Thoracic aorta (tissue), 2 donors: ENCODE measurements at places on chromosomes 1 and 21.

DNA sequence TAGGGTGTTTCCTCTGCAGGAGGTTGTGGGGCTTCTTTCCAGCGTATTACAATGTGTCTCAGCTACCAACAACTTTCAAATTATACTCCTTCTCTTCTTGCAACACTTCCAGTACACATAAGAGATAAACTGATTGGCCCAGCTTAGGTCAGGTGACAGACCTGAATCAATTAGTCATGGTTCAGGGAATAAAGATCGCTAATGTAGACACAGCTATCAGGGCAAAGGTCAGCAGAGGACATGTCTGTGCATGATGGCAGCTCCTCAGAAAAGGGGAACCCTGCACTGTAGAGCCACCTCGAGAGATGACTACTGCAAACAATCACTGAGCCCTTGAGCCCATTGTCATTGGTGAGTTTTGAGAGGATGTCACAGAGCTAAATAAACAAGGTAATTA is 36.8 kb upstream of the PKN2 start:
- no peaks in the 10 kb centered on the region for H3K4me1 ChIP-seq
- H3K27ac ChIP-seq, result no peak overlapping the region
- no peak for DNase-seq
- no peaks in the 10 kb centered on the region for H3K27me3 ChIP-seq
- no peaks in the 10 kb centered on the region for H3K36me3 ChIP-seq
- no peak overlapping the region for H3K4me3 ChIP-seq

- H3K27ac ChIP-seq, result no peak overlapping the region
- H3K36me3 ChIP-seq, result no peaks in the 10 kb centered on the region
- H3K4me3 ChIP-seq, result no peak overlapping the region
Observed at GRCh38 chr1:116111524-116112021, 374 bp downstream of the MAB21L3 start.

DNA sequence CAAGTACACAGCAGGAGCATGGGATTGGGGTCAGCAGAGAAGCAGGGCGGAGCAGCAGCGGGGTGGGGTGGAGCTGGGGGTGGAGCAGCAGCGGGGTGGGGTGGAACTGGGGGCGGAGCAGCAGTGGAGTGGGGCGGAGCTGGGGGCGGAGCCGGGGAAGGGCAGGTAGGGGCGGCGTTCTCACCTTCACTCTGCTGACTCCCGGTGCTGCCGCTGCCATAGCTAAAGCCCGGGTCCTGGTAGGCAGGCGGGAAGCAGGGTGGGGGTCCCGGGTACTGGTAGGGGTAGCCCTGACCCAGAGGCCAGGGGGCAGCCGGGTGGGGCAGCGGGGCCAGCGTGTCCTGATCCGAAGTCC is 6.7 kb downstream of the TAS1R3 start:
- no peak for DNase-seq
- no peak overlapping the region for H3K4me3 ChIP-seq
- peaks cover 10% of the 10 kb centered on the region for H3K36me3 ChIP-seq
- H3K27me3 ChIP-seq, result no peaks in the 10 kb centered on the region
- H3K4me1 ChIP-seq, result no peaks in the 10 kb centered on the region

DNA sequence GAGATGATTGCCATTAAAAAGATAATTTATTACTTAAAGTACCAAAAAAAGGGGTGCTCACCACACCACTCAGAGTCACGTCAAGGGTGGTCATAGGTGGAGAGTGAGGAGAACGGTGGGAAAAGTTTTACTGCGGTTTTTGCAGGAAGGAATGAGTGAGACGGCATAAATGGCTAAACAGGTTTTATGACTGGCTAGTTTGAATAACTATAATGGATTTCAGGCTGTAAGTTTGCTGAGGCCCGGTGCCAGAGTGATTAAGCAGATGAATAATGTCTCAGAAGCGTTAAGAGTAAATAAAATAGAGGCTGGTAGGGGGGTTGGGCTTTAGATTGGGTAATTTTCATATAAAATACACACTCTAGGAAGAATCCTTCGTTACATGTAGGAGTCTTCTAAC is 1337.8 kb downstream of the AMY1C start:
- H3K4me1 ChIP-seq, result no peaks in the 10 kb centered on the region
- H3K36me3 ChIP-seq, result no peaks in the 10 kb centered on the region
- no peak overlapping the region for H3K4me3 ChIP-seq
- no peaks in the 10 kb centered on the region for H3K27me3 ChIP-seq

GRCh38 chr1:2283991-2284895 is 56.1 kb downstream of the SKI start:
- no peaks in the 10 kb centered on the region for H3K27me3 ChIP-seq
- no peak overlapping the region for H3K27ac ChIP-seq
- no peak overlapping the region for H3K4me3 ChIP-seq

DNA sequence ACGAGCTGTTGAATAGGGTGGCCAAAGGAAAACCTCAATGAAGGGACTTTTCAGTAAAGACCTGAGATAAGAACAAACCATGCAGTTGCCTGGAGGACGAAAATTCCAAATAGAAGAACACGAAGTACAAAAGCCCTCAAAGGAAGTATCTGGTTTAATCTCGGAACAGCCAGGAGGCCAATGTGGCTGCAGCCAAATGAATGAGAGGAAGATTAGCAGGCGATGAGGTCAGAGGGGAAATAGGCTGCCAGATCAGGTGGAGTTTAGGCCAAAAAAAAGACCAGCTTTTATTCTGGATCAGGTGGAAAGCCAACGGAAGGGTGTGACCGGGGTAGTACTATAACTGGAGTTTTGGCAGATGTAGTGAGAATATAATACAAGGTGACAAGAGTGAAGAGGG is 43.7 kb downstream of the SRSF11 start:
- no peaks in the 10 kb centered on the region for H3K4me1 ChIP-seq
- H3K4me3 ChIP-seq, result no peak overlapping the region

GRCh38 chr1:22234476-22235030 is 91.7 kb upstream of the WNT4 start:
- no peaks in the 10 kb centered on the region for H3K27me3 ChIP-seq
- H3K36me3 ChIP-seq, result no peaks in the 10 kb centered on the region
- H3K4me1 ChIP-seq, result no peaks in the 10 kb centered on the region
- H3K27ac ChIP-seq, result no peak overlapping the region
- no peak overlapping the region for H3K4me3 ChIP-seq
